Motor neuron (in vitro differentiated cells): ENCODE measurements at places on chromosomes 6 and 20.

DNA sequence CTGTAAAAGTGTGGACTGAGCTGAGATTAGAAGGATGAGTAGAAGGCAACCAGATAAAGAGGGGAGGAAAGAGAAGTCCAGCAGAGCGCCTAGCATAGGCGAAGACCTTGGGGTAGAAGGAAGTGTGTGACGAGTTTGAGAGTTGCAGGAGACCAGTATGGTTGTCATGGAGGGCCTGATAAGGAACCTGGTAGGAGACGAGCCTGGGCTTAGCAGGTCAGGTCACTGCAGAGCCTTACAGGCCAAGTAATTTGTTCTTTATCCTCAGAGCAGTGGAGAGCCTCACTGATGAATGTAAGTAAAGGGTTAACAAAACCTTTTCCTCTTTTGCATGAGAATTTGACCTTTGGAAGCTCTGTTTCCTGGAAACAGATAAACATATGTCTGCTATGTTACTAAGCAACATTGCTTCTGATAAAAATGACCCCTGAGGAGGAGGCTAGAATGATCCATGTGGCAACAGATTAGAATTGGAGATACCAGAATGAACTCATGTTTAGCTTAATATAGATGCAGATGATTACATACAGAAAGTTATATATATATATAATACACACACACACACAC lies 2.9 kb upstream of the TMEM74B start:
- ATAC-seq = no peak

- no peak for ATAC-seq
Observed at GRCh38 chr6:105593056-105593690, 190.3 kb upstream of the PREP start.

- ATAC-seq = no peak
Observed at GRCh38 chr20:17357238-17357637, 130.4 kb downstream of the PCSK2 start.

- no peak for ATAC-seq
Observed at GRCh38 chr6:170027647-170028043, 263.2 kb downstream of the DLL1 start.

DNA sequence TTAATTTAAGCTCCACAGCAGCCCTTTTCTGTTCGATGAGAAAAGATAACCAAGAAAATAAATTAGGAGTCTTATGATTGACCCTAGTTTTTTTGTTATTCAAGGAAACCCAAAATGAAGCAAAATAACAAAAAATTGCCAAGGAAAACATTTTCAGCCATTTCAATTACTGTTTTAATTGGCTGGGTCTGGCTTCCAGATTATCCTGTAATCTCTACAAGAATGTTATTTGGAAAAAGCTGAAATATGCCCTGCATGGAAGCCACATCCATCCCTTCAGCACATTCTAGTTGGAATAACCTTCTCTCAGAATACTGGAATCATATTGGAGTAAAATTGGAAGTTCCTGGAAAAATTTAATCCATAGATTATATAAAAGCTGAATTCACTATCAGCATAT lies 191.1 kb upstream of the CCN2 start:
- no peak for ATAC-seq

DNA sequence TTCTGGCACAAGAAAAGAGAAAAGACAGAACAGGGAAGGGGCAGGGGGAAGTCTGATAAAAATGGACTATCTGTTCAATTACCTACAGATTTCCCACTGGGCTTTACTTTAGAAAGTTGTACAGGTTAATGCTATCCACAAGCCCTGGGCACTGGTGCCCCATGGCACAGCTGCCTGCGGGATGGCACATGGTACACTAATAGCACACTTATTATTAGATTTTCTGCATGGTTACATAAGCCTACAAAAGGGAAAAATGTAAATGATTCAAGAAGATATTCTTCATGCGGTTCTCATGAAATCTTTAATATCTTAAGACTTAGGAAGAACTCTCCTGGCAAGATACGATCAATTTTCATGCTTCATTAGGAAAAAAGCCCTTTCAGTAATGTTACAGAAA lies 137.5 kb downstream of the GMPR start:
- ATAC-seq = no peak

DNA sequence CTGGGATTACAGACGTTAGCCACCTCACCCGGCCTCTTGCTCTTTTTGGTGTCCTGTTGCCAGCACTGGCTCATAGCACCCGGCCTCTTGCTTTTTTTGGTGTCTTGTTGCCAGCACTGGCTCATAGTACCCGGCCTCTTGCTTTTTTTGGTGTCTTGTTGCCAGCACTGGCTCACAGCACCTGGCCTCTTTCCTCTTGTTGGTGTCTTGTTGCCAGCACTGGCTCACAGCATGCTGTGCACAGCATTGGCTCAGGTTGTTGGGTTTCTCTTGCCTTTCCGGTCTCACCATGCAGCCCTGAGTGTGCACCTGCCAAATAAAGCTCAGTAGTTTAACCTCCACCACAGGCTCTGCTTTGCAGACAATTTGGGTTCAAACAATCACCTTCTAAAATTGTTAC lies 208.2 kb downstream of the THBS2 start:
- ATAC-seq = no peak

DNA sequence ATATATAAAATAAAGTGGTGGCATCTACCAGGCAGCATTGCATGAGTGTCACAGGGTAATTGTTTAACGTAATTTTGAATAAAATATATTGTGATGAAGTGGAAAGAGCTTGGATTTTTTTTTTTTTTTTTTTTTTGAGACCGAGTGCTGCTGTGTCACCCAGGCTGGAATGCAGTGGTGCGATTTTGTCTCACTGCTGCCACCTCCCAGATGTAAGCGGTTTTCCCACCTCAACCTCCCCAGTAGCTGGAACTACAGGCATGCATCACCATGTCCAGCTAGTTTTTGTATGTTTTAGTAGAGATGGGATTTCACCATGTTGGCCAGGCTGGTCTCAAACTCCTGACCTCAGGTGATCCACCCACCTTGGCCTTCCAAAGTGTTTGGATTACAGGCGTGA lies 81.1 kb upstream of the SMIM8 start:
- no peak for ATAC-seq

DNA sequence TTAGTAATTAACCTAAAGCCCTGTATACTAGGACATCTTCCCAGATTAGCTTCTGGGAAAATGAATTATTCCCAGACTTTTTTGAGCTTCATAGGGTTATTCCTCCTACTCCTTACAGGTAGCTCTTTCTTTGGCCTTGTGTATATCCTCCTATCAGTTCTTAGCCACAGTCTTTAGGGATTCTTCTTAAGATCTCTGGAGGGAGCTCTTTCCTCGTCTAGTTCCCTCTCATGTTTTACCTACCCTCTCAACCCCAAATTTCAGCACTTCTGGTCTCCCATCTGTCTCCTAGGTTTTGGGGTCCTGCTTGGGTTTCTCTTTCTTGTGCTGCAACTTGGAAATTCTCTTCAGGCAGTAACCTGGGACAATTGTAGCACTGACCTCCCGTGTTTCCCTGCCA lies 46.4 kb upstream of the SLC35B3 start:
- no peak for ATAC-seq

DNA sequence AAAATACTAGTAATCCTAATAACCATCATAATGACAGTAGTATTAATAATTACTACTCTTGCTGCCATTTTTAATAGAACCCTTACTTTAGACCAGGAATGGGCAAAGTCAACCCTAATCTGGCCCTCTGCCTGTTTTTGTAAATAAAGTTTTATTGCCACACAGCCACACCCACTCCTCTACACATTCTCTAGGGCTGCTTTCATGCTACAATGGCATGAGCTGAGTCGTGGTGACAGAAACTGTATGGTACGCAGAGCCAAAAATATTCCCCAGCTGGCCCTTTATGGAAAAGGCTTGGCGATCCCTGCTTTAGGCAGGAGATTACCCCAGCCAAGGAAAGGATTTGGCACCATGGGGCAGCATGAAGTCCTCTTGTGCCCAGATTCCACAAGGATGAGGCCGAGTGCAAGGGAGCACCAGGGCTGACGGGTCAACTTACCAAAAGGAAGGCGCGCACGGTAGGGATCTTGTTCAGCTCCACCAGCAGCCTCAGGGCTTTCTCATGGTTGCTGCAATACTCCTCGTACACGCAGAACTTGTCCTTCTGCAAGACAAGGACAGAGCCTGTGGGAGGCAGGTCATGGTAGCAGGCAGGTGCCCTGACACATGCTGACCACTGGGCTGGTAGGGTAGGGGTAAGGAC lies 93.6 kb downstream of the PREX1 start:
- ATAC-seq = no peak

GRCh38 chr6:37323580-37323979 lies 30.2 kb upstream of the RNF8 start:
- ATAC-seq = no peak

GRCh38 chr20:12130781-12131180 lies 213.1 kb downstream of the BTBD3 start:
- no peak for ATAC-seq

GRCh38 chr6:16625291-16626265 lies 135.7 kb downstream of the ATXN1 start:
- ATAC-seq = peak; percentile 41

DNA sequence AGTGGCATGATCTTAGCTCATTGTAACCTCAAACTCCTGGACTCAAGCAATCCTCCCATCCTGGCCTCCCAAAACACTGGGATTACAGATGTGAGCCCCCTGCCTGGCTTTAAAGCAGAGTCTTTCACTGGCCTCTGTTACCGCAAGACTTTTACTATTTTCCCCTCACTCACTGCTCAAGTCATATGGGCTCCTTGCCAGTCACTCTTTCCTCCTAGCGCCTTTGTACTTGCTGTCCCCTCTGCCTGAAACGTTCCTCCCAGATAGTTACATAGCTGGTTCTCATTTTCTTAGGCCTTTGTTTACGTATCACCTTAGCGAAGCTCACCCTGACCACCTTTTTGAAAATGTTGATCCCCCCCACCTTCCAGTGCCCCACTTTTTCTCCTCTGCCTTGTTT lies 29.3 kb downstream of the RPRD1B start:
- ATAC-seq = no peak

DNA sequence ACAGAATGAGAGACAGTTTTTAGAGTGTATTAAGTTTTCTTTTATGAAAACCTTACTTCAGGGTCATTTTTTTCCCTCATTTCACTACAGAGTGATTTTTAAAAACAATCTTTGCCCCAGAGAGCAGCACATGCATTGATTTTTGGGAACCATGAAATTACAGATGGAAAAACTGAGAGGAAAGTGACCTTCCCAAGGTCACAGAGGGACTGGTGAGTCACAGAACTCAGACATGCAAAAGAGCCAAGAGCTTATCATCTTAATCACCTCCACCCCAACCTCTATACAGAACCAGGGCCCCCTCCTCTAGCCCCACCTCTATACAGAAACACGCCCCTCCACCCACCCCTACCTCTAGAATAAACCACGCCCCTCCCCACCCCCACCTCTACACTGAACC lies 10.7 kb downstream of the PXMP4 start:
- no peak for ATAC-seq

DNA sequence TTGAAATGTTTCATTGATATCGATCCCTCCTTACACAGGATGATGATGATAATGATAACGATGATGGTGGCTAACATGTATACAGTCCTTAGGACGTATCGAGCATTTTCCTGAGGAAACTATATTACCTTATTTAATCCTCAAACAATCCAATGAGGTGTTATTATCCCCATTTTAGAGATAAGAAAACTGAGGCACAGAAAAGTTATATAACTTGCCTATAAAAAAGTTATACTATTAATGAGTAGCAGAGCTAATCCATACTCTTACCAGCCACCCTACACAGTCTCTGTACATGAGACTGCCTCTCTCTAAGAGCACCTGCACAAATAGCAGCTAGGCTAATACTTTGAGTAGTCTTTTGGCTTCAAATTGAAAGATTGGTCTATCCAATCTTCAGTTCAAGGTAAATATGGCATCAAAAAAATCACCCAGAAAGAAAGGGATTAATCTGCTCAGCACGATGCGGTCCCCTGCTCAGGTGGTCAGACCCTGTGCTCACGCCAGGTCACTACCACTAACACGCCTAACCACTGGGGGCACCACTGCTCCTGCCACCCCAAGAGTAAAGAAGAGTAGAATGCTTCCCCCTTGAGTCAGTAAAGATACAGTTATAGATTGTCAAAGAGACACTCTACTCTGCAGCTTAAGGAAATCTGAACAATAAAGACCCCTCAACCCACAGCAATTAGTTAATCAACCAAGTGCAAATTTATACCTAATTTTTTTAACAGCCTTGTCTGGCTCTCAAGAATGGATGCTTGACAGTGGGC lies 15.0 kb downstream of the GABBR1 start:
- no peak for ATAC-seq

DNA sequence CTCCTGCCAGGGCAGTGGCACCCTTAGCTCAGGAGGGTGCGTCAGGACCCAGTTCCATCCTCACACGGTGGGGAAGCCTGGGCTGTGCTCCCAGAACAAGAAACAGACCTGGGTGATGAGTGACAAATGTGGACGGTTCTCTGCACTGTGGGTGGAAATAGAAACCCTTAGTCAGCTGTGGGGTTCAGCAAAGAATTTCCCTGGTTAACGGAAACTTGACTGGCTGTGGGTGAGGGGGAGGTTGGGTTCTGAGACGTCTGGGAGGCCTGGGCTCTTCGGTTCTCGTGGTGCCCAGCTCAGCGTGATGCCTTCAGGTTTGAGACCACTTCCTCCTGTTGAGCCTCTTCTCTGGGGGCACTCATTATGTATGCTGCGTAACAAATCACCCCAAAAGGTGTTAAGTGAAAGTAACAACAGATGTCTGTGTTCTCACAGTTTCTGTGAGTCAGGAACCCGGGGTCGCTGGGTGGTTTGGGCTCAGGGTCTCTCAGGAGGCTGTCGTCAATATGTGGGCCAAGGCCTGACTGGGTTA lies 53.1 kb upstream of the FAM83D start:
- ATAC-seq = no peak

- no peak for ATAC-seq
Observed at GRCh38 chr20:4999788-5000187, 1.5 kb downstream of the SLC23A2 start.

- ATAC-seq = no peak
Observed at GRCh38 chr6:39396854-39397253, 74.4 kb upstream of the KCNK16 start.

- ATAC-seq = peak; percentile 92
Observed at GRCh38 chr6:3697609-3698008, 53.9 kb downstream of the PXDC1 start.

DNA sequence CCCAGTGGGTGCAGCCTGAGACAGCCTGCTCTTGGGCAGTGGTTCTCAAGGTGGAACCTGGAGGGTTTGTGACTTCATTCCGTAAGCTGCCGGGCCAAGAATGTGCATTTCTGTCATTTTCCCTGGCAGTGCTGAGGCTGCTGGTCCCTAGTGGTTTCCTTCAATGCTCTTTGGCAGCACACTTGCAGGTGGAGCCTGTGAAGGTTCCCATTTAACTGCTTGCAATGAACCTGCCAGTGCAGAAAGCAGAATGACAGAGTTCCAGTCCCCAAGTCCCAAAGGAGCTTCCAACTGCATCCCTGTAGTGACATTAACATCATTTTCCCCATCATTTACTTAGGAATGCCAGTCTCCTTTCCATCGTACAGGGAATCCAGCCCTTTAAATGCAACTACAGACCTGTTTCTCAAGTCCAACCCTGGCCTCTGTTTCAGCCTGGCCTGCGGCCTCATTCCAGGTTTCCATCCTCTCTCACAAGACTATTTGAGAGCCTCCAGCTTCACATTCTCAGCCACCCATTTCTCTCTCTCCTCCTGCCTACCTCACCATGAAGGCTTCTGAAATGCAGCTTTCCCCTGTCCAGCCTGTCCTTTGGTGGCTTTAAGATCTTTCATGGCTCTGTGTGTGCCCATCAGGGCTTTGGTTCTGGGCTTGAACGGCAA lies 149.7 kb upstream of the GGTLC1 start:
- ATAC-seq = no peak

GRCh38 chr6:157898169-157898568 lies 75.1 kb downstream of the SNX9 start:
- ATAC-seq = no peak
